ENCODE measurements at places on chromosomes 12 and 14.
A peak's percentile ranks its signal among the peaks of the same experiment; 100 is the strongest.

GRCh38 chr12:33314223-33314622 lies 125.4 kb downstream of the SYT10 start:
- no peak for DNase-seq

DNA sequence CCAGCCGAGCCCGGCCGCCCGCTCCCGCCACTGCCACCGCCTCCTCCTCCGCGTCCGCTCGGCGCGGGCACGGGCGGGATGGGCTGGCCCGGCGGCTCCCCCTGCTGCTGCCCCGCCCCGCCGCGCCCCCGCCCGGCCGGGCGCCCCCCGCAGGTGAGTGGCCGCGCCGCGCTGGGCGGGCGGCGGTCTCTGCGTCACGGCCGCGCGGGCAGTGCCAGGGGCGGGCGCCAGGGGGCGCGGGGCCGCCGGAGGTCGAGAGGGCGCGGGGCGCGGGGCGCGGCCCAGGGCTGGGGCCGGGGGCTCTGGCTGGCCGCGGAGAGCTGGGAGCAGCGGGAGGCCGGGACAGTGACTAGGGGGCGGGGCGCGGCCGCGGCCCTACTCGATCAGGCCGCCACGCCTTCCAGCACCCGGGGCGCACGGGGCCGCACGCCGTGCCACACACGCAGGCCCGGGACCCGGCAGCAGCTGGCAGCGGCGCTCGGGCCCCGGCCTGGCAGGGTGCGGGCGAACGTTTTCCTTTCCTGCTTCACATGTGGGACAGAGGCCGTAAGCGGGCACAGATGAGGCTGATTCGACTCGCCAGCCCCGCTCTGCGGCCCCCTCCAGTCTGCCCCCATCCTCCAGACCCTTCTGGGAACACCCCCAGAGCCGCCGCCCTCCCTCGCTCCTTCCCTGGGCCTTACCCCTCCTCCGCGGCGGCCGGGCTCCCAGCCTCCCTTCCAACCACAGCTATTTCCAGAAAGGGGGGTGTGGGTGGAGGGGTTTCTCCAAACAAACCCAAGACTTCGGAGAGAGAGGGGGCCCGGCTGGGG lies 2.4 kb upstream of the TNS2 start:
- peak; percentile 80 for DNase-seq

GRCh38 chr14:76428611-76429010 lies 52.7 kb downstream of the ESRRB start:
- no peak for DNase-seq

- no peak for DNase-seq
Measured at GRCh38 chr12:99686142-99686541, 38.6 kb downstream of the GARIN6 start.

DNA sequence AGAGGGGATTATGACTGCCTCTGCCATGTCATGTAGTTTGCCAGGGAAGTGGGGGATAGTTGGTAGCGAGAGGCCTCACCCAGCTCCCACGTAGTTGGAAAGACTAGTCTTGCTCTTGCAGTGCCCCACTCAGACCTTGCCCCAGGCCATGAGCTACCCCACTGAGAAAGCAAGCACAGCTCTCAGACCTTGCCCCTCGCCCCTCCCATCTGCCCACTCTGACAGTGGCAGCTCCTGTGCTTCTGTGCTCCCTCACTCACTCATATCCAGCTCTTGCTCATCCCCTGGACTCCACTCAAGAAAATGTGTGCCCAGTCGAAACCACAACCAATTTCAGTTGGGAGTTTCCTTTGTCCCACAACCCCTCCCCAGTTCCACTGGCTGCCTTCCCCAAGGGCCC lies 55.5 kb upstream of the BDKRB2 start:
- no peak for DNase-seq

DNA sequence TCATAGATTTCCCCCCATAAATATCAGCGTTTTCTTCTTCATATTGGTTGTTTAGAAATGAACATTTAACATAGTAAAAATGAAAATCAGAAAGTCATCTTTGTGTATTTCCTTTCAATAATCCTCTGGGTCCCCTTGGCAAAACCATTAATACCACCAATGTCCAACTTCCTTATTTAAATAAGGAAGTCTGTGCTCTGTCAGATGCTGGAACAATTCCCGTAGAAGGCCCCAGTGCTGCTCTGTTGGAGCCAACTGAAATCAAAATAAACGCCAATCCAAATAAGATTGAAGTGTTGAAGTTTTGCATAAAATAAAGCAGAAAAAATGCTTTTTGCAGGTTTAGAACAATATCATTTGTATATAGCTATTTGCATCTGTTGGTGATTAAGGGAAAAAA lies 93.1 kb downstream of the PPM1H start:
- DNase-seq = no peak

- no peak for DNase-seq
Measured at GRCh38 chr12:3186546-3187215, 109.5 kb downstream of the TSPAN9 start.

DNA sequence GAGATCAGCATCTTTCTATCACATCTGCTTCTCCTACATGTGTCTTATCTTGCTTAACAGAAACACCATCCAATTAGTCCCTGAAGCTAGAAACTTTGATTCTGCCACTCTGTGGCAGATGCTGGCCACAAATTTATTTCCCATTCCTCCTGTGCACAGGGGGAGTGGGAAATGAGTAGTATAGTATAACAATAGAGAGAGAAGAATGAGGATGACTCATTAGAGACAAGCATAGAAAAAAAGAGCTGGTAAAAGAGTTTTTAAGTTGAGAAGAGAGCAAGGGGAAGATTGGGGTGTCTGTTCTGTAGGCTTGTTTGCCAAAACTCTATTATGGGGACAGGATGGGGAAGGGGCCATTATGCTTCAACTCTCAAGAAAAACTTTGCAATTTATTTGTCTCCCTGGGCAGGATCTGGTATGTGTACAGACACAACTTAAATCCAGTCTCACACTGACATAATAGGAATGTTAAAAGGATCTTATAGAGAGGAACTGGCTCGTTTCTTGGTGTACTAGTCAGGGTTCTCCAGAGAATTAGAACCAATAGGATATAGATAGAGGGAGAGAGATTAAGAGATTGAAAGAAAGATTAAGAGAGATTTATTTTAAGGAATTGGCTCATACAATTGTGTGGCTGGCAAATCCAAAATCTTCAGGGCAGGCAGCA lies 142.6 kb upstream of the CPSF6 start:
- DNase-seq = no peak

- DNase-seq = no peak
Measured at GRCh38 chr14:20093442-20093841, 17.1 kb upstream of the OR4K17 start.

DNA sequence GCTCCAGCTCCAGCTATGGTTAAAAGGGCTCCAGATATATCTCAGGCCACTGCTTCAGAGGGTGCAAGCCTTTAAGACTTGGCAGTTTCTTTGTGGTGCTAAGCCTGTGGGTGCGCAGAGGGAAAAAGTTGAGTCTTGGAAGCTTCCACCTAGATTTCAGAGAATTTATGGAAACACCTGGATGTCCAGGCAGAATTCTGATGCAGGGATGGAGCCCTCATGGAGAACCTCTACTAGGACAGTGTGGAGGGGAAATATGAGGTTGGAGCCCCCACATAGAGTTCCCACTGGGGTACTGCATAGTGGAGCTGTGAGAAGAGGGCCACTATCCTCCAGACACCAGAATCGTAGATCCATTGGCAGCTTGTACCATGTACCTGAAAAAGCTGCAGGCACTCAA lies 69.9 kb downstream of the SDR9C7 start:
- no peak for DNase-seq

- peak; percentile 80 for DNase-seq
Measured at GRCh38 chr12:48795550-48796455, 6.9 kb upstream of the ADCY6 start.

- no peak for DNase-seq
Measured at GRCh38 chr12:55687746-55688145, 20.0 kb downstream of the ITGA7 start.

DNA sequence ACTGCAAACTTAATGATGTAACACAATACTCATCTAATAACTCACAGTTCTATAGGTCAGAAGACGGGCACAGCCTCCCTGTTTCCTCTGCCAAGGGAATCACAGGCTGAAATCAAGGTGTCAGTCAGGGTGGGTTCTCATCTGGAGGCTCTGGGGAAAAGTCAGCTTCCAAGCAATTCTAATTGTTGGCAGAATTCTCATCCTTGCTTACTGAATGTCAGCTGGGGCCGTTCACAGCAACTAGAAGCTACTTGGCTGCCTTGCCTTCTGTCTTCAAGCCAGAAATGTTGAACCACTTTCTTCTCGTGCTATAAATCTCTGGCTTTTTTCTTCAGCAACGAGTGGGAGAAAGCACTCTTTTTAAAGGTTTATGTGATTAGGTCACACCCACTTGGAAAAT lies 80.1 kb upstream of the PDZRN4 start:
- DNase-seq = no peak

DNA sequence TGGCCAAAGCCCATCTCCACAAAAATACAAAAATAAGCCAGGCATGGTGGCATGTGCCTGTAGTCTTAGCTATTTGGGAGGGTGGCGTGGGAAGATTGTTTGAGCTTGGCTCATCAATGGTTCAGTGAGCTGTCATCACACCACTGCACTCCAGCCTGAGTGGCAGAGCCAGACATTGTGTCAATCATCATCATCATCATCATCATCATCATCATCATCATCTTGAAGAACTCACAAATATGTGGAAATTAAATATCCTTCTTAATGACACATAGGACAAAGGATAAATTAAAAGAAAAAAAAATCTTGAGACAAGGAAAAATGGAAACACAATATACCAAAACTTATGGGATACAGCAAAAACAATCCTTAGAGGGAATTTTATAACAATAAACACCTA lies 132.5 kb downstream of the LRFN5 start:
- DNase-seq = no peak

Measured in breast epithelium (tissue), 4 donors.